ENCODE measurements at places on chromosomes 6 and 20.

DNA sequence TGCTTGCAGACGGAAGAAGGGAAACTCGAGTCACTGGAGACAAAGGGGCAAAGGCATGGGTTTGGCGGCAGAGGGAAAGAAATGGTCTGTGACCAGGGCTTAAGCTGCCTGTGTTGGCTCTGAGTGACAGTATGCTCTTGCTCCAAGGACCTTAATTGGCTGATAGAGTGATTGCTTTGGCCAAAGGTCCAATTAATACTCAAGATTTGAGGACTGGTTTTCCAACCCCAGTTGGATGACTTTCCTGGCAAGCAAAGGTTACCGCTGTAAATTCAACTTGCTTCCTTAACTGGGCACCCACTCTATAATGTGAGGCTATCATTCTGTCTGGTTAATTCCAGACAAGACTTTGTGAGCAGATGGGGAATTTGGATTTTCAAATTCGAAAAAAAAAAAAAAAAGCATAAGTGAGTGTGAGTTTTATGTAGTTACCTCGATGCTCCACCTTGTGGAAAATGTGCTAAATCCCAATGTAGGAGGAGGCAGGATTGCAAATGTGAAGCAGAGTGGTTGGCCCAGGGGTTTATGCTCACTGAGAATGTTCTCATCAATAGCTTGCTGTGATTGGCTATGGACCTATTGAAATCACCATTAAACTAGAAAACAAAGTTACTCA is 150.7 kb upstream of the GMDS start:
- DNase-seq = no peak

GRCh38 chr6:125827788-125828320 is 37.1 kb downstream of the NCOA7 start:
- no peak for DNase-seq

GRCh38 chr6:104829183-104829958 is 30.3 kb downstream of the HACE1 start:
- no peak for DNase-seq

DNA sequence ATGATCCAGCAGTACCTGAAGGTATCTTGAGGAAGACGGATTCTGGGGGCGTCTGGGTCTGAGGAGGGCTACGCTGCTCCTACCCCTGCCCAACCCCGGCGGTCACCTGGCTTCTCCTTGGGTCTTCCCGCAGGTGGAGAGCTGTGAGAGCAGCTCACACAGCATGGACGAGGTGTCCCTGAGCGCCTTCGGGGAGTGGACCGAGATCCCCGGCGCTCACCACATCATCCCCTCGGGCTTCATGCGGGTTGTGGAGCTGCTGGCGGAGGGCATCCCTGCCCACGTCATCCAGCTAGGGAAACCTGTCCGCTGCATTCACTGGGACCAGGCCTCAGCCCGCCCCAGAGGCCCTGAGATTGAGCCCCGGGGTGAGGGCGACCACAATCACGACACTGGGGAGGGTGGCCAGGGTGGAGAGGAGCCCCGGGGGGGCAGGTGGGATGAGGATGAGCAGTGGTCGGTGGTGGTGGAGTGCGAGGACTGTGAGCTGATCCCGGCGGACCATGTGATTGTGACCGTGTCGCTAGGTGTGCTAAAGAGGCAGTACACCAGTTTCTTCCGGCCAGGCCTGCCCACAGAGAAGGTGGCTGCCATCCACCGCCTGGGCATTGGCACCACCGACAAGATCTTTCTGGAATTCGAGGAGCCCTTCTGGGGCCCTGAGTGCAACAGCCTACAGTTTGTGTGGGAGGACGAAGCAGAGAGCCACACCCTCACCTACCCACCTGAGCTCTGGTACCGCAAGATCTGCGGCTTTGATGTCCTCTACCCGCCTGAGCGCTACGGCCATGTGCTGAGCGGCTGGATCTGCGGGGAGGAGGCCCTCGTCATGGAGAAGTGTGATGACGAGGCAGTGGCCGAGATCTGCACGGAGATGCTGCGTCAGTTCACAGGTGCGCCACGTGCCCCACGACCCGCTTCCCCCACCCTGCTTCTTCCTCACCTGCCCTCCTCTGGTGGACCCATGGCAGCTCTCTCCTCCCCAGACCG is 166.9 kb upstream of the RNF24 start:
- no peak for DNase-seq

GRCh38 chr6:14207448-14207847 is 89.9 kb downstream of the CD83 start:
- DNase-seq = no peak

DNA sequence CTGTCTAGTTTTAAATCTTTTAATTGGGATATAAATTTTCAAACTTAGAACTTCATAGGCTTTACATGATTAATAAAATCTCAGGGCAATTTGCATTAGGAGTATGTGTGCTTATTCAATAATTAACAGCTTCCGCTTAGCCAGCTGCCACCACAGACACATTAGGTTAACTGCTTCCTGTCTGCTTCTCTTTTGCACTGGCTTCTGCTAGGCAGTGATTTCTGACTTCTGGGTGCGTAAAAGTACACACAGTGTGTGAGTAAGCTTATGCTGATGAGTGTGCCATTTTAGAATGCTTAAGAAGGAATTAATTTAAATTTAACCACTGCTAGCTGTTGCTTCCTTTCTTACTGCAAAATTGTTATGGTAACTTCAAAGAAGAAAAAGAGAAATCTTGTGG is 73.9 kb downstream of the F13A1 start:
- no peak for DNase-seq

- no peak for DNase-seq
Measured at GRCh38 chr20:24779946-24780345, 169.1 kb upstream of the CST7 start.

- DNase-seq = no peak
Measured at GRCh38 chr6:11616200-11616611, 78.7 kb downstream of the TMEM170B start.

GRCh38 chr20:25251019-25251418 is 3.1 kb downstream of the PYGB start:
- no peak for DNase-seq

- DNase-seq = no peak
Measured at GRCh38 chr6:96520171-96521115, 1.2 kb upstream of the UFL1 start.

GRCh38 chr6:5012519-5012918 is 8.7 kb upstream of the RPP40 start:
- DNase-seq = no peak

DNA sequence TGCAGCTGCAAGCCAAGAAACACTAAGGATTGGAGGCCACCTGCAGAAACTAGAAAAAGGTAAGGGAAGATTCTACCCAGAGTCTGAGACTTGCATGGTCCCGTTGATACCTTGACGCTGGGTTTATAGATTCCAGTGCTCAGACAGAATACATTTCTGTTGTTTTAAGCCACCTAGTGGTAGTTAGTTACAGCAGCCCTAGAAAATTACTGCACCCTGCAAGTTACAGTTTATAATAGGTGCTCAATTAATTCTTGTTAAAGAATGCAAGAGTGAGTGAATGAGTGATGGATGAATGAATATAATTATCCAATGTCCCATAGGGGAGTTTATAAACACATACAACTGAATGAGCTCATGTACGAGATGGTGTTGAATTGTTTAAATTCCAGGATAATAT is 453.1 kb upstream of the SLC35B3 start:
- no peak for DNase-seq

DNA sequence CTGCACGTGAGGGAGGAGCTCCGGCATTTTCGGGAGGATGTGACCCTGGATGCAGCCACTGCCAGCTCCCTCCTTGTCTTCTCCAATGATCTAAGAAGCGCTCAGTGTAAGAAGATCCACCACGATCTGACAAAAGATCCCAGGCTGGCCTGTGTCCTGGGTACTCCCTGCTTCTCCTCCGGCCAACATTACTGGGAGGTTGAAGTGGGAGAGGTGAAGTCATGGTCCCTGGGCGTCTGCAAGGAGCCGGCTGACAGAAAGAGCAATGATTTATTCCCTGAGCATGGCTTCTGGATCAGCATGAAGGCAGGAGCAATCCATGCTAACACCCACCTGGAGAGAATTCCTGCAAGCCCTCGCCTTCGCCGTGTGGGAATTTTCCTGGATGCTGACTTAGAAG is 2.8 kb downstream of the RFPL4B start:
- DNase-seq = no peak

DNA sequence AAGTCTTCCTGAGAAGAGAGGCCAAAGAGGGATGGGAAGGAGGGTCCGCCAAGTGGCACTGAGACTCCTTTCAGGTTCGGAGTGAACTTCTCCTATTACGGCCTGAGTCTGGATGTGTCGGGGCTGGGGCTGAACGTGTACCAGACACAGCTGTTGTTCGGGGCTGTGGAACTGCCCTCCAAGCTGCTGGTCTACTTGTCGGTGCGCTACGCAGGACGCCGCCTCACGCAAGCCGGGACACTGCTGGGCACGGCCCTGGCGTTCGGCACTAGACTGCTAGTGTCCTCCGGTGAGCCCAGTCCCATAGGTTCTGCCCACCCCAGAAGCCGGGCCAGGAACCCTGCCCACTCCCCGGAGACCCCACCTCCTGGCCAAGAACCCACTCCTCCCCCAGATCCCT is 4.1 kb downstream of the SLC22A7 start:
- DNase-seq = no peak

GRCh38 chr20:1664911-1665310 is 7.3 kb upstream of the SIRPG start:
- no peak for DNase-seq

DNA sequence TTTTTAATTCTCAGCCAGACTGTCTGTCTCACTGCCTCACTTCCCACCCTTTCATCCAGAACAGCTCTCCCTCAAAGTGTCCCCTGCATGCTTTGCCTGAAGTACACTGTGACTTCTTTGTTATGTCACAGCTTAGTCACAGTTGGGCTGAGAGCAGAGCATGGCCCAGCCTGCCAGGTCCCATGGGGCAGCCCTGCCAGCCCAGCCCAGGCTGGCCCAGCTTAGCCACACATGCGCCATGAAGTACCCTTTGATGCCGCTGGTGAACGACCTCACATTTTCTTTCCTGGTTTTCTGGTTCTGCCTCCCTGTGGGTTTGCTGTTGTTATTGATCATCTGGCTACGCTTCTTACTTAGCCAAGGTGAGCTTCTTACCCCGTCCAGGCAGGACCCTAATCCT is at the start of gene ADIG:
Gene ADIG, plus strand, starts transcription at position 185 of the 400 bp plus-strand sequence. Its CDS starts 54 bp downstream, at position 239.
- DNase-seq = no peak

DNA sequence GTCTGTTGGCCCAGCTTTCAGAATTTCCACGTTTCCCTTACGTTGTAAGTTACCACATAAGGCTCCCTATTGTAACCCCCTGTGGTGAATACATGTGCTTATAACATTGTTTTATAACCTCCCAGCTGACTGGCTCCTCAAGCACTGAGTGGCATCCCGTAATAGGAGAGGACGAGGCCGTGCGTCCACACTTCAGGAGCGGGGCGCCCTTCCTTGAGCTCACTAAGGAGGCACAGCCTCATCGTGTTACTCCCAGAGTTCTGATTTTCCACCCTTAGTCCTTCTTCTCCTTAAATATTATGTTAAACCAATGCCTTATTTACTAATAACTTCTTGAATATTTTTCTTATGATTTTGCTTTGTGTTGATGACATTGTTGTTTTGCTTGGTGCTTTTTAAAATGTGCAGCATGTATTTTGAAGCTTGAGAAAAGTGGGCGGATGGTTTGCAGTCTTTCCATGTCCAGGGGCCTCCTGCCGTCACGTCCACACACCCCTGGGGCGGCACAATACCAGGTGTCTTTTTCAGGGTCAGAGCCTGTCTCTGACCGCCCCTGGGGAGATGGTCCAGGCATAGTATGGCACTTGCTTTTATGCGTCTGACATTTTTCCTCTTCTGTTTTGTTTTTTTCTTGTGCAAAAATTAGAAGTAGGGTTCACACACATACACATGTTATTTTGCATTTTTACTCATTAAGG is 181.8 kb downstream of the DLL1 start:
- DNase-seq = no peak

DNA sequence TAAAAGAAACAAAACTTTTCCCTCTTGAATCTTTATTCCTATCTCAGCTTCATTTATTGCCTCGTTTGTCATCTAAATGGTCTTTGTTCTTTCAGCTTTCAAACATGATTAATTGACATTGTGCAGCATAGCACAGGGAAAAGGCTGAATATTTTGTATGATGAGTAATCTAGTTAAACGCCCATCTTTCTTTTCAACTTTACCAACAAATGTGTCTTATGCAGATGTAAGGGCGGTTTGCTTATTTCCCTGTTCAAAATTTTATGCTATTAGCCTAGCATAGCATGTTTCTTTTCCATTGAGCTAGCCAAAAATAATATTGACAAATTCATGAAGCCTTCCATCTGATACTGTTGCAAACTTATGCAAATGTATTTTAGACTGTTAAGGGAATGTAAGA is 176.4 kb upstream of the AKAP12 start:
- DNase-seq = no peak

- DNase-seq = no peak
Measured at GRCh38 chr6:39850736-39851297, 58.6 kb downstream of the DAAM2 start.

- no peak for DNase-seq
Measured at GRCh38 chr6:125095580-125096301, 57.8 kb upstream of the TPD52L1 start.

GRCh38 chr6:24448828-24449525 is 40.4 kb downstream of the GPLD1 start:
- DNase-seq = no peak

- no peak for DNase-seq
Measured at GRCh38 chr20:61387204-61387953, 135.3 kb downstream of the CDH4 start.

DNA sequence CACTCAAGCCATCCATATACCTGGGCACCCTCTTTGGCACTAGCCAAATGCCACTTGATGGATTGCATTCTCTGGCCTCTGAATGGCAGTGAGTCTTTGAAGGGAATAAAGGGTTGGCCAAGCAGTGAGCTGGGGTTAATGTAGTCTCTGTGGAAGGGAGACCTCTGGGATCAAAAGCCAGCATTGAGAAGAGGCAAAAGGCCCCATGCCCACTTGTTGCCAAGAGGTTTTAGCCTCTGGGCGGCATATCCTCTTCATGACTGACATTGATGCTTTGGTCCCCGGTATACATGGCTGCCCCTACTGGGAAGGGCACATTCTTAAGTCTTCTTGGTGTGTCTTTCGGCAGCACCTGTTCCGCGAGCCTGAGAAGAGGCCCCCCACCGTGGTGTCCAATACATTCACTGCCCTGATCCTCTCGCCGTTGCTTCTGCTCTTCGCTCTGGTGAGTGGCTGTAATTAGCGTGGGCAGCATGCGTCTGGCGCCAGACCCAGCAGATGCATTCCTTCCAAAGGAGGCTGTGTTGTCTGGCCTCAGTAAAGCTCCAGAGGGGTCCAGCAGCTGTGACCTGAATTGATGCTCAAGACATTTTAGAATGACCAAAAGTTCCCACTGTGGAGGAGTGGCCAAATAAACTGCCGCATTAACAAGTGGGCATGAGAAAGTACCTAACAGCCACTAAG is 29.5 kb downstream of the GHRH start:
- no peak for DNase-seq

- no peak for DNase-seq
Measured at GRCh38 chr6:41027799-41028560, 11.0 kb downstream of the UNC5CL start.

DNA sequence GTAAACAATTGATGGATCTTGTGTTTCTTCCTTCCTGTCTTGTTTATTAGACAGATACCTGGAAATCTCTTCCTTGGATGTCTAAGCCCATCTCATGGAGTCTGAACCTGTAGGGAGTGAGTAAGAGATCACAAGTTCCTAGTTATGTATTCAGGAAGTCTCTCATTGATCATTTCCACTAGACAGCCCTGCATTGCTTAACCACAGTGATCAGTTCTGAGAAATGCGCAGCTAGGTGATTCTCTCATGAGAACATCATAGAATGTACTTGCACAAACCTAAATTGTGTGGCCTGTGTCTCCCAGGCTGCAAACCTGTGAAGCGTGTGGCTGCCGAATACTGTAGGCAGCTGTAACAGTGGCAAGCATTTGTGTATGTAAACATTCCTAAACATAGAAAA is 39.1 kb downstream of the FAM120B start:
- no peak for DNase-seq
